ENCODE measurements at places on chromosomes 3 and 15.

- no peak for DNase-seq
Observed at GRCh38 chr15:67185051-67185450, 69.4 kb downstream of the AAGAB start.

DNA sequence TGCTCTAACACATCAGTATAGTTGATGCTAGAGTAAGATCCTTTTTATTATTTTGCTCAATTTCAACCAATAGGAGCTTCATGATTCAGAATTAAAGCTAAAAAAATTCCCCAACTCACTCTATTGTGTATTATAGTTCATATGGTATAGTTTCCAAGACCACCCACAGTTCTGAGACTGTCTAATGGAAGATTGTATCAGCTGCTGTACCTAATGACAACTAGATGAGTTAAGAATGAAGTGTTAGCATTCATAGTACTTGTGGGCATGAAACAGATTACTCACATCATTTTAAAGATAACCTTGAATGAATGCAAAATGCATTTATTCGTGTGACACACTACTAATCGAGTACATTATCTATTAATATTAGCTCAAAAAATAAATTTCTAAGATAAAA is 289.9 kb upstream of the ATP11B start:
- DNase-seq, result no peak

GRCh38 chr3:136838641-136839555 is 20.0 kb downstream of the SLC35G2 start:
- DNase-seq, result peak; percentile 70

DNA sequence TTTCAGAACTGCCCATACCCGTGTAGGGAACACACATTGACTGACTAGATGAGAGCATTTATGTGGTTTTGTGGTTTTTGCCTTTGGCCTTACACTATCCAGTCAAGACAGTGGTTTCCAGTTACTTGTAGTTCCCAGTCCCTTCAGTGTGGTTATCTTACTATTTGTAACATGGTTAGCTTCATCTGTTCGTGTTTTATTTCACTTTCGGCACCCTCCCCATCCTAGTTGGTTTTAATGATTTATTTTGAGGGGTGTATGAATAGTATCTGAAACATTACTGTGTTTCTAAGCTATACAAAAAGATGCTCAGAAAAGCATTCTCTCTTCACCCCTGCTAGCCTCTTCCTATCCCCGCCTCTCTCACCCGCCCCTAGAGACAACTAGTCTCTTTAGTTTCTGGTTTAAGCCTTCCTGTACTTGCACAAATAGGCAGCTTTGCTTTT is 14.1 kb downstream of the LYSMD4 start:
- peak; percentile 94 for DNase-seq

GRCh38 chr3:168312984-168313383 is 217.3 kb upstream of the GOLIM4 start:
- DNase-seq, result no peak

DNA sequence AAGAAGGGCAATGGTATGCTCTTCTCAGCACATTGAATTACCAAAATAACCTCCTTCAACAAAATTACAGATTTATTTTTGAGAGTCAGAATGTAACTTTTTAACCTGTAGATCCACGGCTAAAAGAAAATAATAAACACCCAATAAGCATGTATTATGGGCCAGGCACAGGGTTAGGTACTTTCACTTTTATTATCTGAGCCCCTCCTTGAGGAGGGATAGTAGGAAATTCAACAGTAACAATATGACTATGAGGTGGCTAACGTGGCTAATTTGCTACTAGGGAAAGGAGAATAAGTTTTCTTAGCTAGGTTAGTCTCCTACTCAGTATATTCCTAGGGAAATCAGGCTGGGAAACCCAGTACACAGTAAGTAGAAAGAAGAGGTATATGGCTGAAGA is 306.9 kb downstream of the GAP43 start:
- no peak for DNase-seq

- DNase-seq, result no peak
Observed at GRCh38 chr15:44808557-44808956, 72.2 kb downstream of the TRIM69 start.

- no peak for DNase-seq
Observed at GRCh38 chr15:39153058-39153714, 427.7 kb upstream of the THBS1 start.

DNA sequence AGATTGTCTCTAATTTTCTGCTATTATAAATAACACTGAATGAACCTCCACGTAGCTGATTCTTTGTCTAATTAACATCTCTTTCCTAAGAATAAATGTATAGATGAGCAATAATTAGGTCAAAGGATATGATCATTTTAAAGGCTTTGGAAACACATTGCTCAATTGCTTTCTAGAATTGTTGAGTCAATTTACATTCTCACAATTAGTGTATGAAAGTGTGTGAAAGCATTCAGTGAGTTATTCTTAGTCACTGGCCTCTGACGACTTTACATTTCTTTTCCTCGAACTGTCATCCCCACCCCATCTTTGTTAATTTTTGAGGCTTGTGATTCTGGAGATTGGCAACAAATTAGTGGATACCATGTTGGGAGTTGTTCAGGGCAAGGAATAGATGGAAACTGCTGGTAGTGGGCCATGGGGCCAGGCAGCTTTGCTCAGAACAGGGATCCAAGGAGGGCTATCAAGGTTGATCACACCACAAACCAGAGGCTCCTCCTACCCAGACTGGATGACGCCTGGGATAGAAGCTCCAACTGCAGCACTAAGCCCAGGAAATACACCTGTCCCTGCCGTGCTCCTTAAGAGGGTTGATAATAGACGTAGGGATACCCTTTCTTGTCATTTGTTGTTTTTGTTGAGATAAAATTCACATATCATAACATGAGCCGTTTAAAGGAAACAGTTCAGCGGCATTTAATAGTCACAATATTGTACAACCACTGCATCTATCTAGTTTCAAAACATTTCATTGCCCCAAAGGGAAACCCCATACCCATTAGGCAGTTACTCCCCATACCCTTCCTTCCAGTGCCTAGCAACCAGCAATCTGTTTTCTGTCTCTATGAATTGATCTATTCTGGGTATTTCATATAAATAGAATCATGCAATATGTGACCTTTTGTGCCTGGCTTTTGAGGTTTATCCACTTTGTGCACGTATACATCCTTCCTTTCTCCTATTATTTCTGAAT is 27.9 kb downstream of the EIF1B start:
- DNase-seq, result no peak

GRCh38 chr3:113275583-113275928 is 64.2 kb downstream of the BOC start:
- DNase-seq, result peak; percentile 30

- no peak for DNase-seq
Observed at GRCh38 chr3:52787246-52787645, 7.3 kb upstream of the ITIH3 start.

GRCh38 chr15:38130740-38131498 is 121.7 kb upstream of the SPRED1 start:
- peak; percentile 99 for DNase-seq

GRCh38 chr15:96732704-96733103 is 402.2 kb downstream of the NR2F2 start:
- DNase-seq, result peak; percentile 15

DNA sequence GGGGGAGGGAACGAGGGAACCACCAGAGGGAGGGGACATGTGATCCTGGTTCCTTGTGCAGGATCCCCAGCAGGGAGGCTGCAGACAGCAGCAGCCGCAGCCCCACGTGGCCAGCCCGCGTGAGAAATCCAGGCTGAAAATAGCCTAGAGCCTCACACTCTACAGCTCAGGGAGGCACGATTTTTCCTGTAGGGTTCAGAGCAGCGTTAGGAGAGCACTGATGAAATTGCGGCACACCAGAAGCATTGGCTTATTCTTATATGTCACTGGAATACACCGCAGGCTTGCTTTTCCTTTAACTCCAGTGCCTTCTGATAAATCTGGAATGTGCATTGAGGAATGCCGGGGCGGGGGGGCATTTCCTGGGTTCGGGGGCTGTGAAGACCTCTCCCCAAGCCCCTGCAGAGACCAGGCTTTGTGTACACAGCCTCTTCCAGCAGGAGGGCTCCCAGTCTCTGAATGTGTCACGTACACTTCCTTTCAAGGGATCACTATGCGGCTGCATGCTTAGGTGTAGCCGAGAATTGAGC is 193.0 kb downstream of the ATP10A start:
- DNase-seq, result peak; percentile 63

GRCh38 chr3:148226246-148226645 is 471.5 kb upstream of the AGTR1 start:
- DNase-seq, result no peak

GRCh38 chr3:42102571-42102970 is 11.4 kb downstream of the TRAK1 start:
- peak; percentile 53 for DNase-seq

DNA sequence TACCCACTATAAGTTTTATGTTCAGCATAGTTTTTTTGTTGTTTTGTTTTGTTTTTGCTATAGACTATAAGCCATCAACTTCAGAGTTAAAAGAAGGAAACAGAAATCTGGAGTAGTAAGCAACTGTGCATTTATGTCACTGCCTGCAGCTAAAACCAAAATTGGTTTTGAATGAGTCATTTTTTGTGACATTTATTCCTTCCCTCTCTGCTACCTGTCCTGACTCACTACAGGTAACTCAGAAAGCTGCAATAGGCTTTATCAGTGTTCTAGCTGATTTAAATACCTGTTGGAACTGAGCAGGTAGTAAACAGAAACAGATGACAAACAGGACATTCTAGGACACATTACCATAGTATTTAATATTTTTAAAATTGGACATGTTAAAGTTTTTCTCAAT is 393.3 kb upstream of the WNT5A start:
- no peak for DNase-seq

DNA sequence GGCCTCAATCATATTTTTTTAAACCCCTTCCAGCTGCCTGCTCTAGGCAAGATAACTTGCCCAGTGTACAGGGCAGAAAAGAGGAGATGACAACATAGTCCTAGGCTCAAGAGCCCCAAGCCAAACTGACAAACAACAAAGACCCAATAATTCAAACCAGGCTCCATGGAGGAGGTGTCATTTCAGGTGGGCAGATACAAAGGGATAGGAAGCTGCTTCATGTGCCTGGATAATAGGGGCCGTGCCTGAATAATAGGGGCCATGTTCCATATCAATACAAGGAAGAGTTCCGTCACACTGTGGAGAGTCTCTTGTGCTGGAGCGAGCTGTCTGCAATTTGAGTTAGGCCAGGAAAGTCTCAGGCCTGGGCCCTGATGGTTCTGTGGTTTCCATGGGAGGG is 35.4 kb upstream of the TRIM71 start:
- DNase-seq, result no peak

DNA sequence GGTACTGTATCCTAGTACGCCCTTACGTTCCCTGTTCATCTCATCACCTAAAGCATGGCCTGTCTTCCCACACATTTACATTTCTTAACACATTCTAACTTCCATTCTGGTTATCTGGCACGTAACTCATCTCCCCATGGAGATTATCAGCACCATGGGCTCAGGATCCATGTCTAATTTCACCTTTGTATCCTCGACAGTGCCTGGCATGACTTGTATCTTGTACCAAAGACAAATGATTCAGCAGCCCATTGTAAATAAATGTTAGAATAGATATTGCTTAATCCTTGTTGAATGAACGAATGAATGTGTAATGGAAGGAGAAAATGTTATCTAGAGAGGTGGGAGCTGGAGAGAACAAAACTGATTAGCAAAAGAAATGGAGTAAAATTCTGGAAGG is 69.7 kb upstream of the TPM1 start:
- DNase-seq, result peak; percentile 49

- DNase-seq, result no peak
Observed at GRCh38 chr3:158095111-158095813, 11.0 kb downstream of the SHOX2 start.
